Esophagus squamous epithelium (tissue), 5 donors: ENCODE measurements at places on chromosomes 7 and 10.

DNA sequence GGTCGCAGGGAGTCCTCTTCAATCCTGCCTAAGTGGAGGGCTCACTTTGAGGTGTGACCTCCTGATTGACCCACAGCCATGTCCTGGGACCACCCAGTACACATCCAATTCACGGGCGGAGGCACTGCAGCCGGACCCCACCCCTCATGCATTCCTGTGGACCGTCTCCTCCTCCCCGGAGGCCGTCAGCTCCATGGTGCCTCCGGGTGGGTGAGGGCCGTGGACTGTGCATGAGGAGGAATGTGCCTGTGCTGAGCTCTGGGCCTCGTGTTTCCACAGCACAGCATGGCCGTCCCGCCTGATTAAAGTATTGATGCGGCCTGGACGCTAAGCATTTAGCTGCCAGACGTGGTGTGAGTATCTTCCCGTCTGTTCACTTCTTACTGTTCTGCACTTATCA lies 52.8 kb downstream of the CFAP46 start:
- DNase-seq: no peak

DNA sequence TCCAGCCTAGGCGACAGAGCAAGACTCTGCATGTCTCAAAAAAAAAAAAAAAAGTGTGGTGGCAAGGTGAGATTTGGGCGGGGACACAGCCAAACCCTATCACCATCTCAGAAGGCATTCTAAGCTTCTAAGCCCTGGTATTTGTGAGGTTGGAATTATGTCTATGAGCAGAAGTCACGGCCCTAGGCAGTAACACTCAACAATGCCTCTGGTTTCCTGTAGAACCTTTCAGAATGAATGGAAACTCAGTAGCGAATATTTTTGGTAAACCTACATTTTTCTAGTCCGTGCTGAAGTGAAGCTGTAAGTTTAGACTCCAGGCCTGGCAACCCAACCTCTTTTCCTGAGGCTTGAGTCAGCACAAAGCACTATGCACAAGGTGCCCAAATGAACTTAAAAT lies 88.3 kb downstream of the FAM107B start:
- DNase-seq: no peak

DNA sequence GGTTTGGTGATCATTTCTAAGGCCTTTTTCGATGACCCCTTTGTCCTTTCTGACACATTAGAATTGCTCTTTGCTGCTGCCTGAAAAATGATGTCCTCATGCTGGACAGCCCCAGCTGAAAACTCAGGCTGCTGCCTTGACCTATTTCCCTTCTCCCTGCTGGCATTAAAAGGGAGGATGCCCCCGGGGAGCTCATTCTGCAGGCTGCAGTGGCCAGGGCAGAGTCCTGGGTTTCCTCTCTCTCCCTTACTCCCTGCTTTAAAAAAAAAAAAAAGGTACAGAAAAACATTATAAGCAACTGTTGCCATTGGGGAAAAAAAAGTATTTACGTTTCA lies 35.4 kb downstream of the LRRC4 start:
- DNase-seq: no peak

GRCh38 chr7:115178835-115179234 lies 256.9 kb downstream of the MDFIC start:
- DNase-seq: no peak

DNA sequence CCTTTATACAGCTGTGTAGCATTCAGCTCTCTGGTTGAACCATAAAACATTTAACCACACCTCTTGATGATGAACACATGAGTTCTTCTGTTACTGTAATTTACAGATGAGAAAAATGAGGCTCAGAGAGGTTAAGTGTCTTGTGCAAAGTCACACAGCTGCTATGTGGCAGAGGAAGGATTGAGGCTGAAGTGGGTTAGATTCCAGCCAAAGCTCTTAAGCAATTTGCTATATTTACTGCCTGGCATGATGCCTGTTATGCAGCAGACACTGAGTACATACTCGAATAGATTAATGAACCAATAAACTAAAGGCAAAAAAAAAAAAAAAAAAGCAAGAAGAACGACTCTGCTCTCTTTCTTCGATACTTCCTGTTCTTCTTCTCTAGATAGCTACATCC lies 35.7 kb downstream of the GFRA1 start:
- DNase-seq: no peak

DNA sequence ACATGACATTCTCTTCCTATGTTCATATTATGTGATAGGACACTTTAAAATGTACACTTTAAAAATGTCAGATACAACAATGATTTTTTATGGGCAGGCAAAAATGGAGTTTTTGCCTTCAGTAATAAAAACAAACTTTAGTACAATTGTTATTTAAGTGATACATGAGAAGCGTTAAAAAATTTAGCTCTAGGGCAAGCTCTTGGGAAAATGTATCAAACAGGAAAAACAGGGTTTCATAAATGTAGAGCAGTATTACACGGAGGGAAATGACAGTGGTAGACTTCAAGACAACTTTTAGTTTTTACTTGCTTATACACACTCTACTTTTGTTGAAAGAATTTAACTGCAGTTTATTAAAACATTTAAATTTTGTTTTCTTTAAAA lies 1.5 kb downstream of the FHIP2A start:
- no peak for DNase-seq

DNA sequence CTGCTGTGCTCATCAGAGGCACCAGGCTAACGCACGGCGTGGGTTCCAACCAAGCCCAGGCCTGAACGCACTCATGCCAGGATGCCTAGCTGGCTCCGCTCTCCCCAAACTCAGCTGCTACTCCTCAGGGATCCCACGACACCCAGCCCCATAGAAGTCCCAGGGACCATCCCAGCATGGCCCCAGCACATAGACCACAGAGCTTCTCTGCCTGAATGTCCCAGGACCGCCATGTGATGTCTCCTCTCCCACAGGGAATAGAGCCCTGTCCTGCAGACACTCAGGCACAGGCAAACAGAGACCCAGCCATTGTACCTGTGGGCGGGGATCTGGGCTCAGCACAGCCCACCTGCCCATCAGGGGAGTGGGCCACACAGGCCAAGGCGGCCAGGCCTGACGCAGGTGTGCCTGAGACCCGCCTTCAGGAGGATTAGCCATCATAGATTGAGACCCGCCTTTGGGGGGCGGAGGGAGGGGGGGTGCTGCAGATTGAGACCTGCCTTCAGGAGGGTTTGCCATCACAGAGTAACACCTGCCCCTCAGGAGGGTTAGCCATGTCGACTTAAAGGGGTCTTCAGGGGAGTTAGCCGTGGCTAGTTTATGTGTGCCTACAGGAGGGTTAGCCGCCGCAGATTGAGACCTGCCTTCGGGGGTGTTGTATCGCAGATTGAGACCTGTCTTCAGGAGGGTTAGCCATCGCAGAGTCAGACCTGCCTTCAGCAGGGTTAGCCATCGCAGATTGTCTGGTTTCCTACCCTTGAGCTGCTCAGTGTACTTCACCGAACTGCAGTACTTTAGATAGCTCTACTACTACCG lies 29.0 kb downstream of the RASGEF1A start:
- DNase-seq: no peak

GRCh38 chr7:23237000-23237399 lies 9.6 kb upstream of the GPNMB start:
- no peak for DNase-seq

- DNase-seq: no peak
These were observed 121.6 kb downstream of the OAT start for GRCh38 chr10:124296813-124297788.

DNA sequence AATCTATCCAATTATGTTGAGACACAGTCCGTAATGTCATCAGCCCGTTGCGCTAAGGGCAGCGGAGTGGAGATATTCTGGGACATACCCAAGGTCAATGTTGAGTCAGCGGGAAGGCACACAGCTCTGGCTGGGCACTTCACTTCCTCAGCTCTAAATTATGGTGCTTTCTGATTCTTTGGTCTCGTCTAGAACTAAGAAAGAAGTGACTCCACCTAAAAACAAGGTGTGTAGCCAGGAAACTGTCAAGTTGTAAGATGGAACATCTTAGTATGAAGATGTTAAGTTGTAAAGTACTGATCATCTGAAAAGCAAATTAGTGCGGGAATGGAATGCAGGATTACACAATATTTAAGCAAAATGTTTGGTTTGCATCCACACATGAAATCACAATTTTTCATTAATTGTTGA lies 43.1 kb downstream of the BAIAP2L1 start:
- DNase-seq: no peak

- DNase-seq: no peak
These were observed 11.3 kb downstream of the INPP5F start for GRCh38 chr10:119737039-119737663.

GRCh38 chr10:115525141-115525540 lies 432.0 kb downstream of the ATRNL1 start:
- DNase-seq: no peak

GRCh38 chr7:447523-447922 lies 72.1 kb downstream of the PDGFA start:
- DNase-seq: no peak

- DNase-seq: no peak
These were observed 10.3 kb upstream of the PCBD1 start for GRCh38 chr10:70898687-70899086.

- no peak for DNase-seq
These were observed 87.2 kb upstream of the AGK start for GRCh38 chr7:141463986-141464385.

GRCh38 chr7:40923626-40924025 lies 779.3 kb downstream of the INHBA start:
- DNase-seq: no peak

DNA sequence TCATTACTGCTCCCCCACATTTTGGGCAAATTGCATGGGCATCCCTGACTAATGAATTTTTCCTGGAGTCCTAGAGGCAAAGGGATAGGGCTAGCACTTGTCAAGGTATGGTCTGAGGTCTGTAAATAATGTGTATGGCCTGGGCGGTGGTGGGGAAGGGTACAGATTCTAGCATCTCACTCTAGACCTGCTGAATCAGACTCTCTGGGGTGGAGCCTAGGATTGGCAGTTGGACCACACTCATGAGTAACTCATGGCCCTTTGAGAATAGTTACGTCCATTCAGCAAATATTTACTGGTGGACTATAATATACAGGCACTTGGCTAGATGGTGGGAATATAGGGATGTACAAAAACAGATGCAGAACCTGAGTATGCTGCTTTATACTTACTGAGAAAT lies 118.0 kb downstream of the CELF2 start:
- no peak for DNase-seq

GRCh38 chr10:43223056-43223455 lies 43.8 kb downstream of the RASGEF1A start:
- no peak for DNase-seq

GRCh38 chr10:68428396-68429104 lies 21.5 kb upstream of the RUFY2 start:
- no peak for DNase-seq

DNA sequence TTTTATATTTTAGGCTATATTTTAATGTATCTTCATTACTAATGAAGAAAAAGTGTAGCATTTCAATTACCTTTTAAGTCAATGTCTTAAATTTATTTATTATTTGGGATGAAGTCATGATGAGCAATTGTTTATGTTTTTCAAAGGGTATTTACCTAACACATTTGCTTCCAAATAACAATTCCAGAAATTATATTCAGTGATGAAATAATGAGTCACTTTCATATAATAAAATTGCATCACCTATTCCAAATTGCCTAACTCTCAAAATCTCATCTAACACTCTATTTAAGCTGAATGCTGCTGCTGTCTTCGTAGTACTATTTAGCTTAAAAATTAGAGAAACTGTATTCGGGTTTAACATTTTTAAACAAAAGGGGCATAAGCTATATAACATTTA lies 97.7 kb downstream of the PRKG1 start:
- no peak for DNase-seq

- no peak for DNase-seq
These were observed 684 bp upstream of the HOXA5 start for GRCh38 chr7:27143950-27144780.

DNA sequence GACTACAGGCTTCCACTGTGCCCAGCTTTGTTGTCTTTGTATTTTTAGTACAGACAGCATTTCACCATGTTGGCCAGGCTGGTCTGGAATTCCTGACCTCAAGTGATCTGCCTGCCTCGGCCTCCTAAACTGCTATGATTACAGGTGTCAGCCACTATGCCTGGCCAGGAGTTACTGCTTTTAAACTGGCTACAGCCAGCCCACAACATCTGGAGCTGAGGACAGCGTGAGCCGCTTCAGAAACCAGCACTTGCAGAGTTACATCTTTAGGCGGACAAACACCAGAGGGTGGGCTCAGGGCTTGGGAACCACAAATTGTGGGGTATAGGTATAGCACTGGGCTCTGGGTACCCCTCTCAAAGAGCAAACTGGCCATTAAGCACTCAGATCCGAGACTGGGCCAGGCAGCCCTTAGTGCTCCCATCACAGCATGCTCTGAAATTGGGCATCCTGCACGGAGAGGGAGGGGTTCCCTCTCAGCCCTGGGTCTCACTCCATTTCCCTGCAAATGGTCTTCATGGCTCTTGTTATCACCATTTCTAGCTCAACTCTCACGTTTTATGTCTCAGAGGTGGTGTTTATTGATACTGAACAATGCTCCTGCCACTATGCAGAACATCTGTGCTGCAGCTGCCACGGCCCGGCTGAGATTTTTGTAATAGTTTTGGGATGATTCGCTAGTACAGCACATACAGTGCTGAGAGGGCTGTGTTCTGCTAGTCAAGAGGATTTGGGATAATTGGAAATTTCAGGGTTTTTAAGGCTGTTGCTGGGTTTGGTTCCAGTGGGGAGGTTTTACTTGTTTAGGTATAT lies 146.4 kb upstream of the LYZL2 start:
- DNase-seq: no peak
